CD8-positive, alpha-beta memory T cell (primary cell): ENCODE measurements at places on chromosomes 6 and 20.

DNA sequence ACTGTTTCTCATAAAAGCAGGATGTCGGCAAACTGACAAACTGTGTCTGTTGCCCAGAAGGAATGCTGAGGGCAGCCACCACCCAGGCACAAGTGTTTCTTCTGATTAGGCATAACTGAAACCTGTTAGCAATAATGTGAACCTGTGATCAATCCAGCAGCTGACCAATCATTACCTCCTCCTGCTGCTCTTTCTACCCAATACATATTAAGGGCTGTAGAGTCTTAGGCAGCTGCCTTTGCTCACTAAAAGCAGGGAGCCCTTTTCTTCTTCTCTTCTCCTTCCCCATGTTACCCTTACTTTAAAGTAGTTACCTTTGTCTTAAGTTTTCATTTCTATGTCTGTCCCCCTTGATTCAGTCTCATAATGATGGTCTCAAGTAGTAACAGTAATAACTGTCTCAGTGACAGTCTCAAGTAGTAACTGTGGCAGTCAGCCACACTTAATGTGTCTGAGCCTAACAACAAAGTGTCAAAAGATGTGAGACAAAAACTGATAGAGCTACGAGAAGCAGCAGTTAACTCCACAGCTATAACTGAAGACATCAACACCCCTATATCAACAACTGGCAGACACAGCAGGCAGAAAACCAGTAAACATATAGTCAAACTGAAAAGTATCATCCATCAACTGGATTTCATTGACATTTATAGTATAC is 37.0 kb downstream of the RANBP9 start:
- H3K36me3 ChIP-seq, result no peaks in the 10 kb centered on the region
- DNase-seq, result no peak
- H3K4me1 ChIP-seq, result peaks cover 11% of the 10 kb centered on the region
- H3K27ac ChIP-seq, result no peak overlapping the region

GRCh38 chr20:54466127-54466526 is 9.3 kb upstream of the DOK5 start:
- H3K27me3 ChIP-seq, result no peaks in the 10 kb centered on the region
- H3K27ac ChIP-seq, result no peak overlapping the region
- no peak for DNase-seq
- H3K36me3 ChIP-seq, result no peaks in the 10 kb centered on the region

- H3K4me1 ChIP-seq, result no peaks in the 10 kb centered on the region
- peaks cover 9% of the 10 kb centered on the region for H3K36me3 ChIP-seq
- no peak for DNase-seq
- no peaks in the 10 kb centered on the region for H3K27me3 ChIP-seq
These were observed 74.6 kb downstream of the ATG5 start for GRCh38 chr6:106250953-106251352.

DNA sequence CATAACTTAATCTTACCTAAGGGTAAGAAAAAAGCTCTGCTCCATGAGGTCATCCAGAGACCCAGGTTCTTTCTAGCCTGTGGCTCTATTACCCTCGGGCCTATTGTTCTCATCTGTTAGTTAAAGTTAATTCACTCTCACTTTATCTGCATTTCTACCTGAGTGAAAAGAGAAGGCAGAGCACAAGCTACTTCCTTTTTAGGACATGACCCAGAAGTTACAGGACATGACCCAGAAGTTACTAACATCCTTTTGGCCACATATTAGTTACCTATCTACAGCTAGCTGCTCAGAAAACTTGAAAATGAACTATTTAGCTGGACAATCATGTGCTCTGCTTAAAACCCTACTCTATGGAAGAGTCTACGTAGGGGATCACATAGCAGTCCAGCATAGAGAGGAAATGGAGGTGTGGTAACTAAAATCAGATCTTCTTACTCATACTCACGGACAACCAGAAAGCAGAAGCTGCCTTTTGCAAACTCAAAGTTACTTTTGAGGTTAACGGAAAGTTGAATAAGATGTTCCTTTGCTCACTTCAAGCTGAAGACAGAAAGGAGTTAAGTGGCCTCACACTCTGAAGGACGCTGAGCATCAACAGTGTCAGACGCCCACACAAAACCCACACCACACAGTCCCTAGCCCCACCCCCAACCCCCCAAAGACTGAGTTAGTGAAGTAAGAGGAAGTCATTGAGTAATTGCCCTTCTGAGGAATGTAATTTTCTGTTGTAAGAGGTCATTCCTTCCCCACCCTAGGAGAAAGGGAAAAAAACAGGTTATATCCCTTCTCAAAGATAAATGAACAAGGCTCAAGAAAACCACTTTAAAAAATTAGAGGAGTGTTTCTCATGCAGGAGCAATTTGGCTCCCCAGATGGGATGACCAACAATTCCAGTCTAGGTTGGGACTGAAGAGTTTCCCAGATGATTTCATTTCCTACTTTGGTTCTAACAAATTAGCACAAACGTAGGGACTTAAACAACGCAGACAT is 45.9 kb upstream of the TAB2 start:
- DNase-seq, result peak; percentile 31
- H3K4me3 ChIP-seq, result peak overlapping the region; percentile 29
- H3K36me3 ChIP-seq, result no peaks in the 10 kb centered on the region
- H3K27me3 ChIP-seq, result no peaks in the 10 kb centered on the region
- H3K27ac ChIP-seq, result no peak overlapping the region
- peaks cover 27% of the 10 kb centered on the region for H3K4me1 ChIP-seq

- no peaks in the 10 kb centered on the region for H3K4me1 ChIP-seq
- no peak overlapping the region for H3K4me3 ChIP-seq
- DNase-seq, result no peak
- no peaks in the 10 kb centered on the region for H3K27me3 ChIP-seq
- H3K36me3 ChIP-seq, result no peaks in the 10 kb centered on the region
- H3K27ac ChIP-seq, result no peak overlapping the region
These were observed 620.5 kb upstream of the CITED2 start for GRCh38 chr6:139994998-139995397.

DNA sequence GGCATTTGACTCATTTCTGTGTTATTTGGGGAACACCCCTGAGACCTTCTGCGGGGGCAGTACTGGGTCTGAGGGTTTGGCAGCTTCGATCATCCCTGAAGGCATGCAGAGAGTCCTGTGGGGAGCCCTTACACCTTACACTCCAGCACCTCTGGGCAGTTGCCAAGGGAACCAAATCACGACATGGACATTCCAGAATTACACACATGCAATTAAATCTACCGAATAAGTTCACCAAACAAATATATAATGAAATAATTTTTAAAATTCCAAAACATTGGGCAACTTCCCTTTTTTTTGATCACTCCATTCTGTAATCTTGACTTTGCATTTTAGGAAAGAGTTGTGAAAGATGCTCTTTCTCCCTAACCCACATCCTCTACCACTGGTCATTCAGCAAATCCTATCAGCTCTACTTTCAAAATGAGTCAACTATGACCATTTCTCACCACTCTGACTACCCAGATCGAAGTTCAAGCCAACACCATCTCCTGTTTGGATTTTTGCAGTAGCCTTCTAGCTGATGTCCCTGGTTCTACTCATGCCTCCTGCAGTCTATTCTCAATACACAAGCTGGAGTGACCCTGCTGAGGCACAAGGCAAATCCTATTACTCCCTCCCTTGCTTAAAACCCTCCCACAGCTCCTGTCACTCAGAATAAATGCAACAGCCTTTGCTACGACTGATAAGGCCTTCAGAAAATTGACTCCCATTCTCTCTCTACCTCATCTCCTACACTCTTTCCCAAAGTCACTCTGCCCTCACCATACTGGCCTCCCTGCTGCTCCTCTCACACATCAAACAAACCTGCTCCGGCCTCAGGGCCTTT is 533.3 kb downstream of the HACE1 start:
- no peaks in the 10 kb centered on the region for H3K36me3 ChIP-seq
- no peak for DNase-seq
- H3K27ac ChIP-seq, result no peak overlapping the region
- no peak overlapping the region for H3K4me3 ChIP-seq

GRCh38 chr6:47247227-47247797 is 62.4 kb downstream of the TNFRSF21 start:
- no peak overlapping the region for H3K4me3 ChIP-seq
- no peak overlapping the region for H3K27ac ChIP-seq
- DNase-seq, result no peak

DNA sequence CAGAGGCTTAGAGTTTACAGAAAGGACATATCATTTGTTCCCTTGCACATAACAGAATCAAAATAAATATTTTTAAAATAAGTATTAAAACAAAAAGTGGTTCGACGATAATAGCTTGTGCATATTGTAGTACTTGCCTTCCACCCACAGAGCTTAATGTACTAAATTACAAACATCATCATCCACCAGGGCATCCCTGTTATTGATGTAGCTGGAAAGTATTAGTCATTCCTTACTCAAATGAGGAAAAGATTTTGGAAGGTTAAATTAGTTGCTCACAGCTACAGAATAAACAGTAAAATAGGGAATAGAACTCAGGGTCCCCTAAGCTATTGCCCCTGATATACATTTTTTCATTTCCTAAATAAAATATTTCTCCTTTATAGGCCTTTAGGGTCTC is 150.3 kb downstream of the PTPRK start:
- no peaks in the 10 kb centered on the region for H3K27me3 ChIP-seq
- no peak overlapping the region for H3K27ac ChIP-seq
- H3K4me3 ChIP-seq, result no peak overlapping the region
- no peak for DNase-seq
- no peaks in the 10 kb centered on the region for H3K36me3 ChIP-seq
- no peaks in the 10 kb centered on the region for H3K4me1 ChIP-seq

- no peak overlapping the region for H3K27ac ChIP-seq
- H3K4me1 ChIP-seq, result no peaks in the 10 kb centered on the region
- H3K27me3 ChIP-seq, result no peaks in the 10 kb centered on the region
- H3K4me3 ChIP-seq, result no peak overlapping the region
- H3K36me3 ChIP-seq, result peaks cover 40% of the 10 kb centered on the region
These were observed 61.2 kb downstream of the IGF2R start for GRCh38 chr6:160030103-160030502.

GRCh38 chr6:11659757-11660156 is 118.8 kb downstream of the ADTRP start:
- no peak for DNase-seq
- no peaks in the 10 kb centered on the region for H3K36me3 ChIP-seq
- no peaks in the 10 kb centered on the region for H3K27me3 ChIP-seq
- H3K4me3 ChIP-seq, result no peak overlapping the region
- H3K4me1 ChIP-seq, result no peaks in the 10 kb centered on the region
- no peak overlapping the region for H3K27ac ChIP-seq
